ENCODE measurements at places on chromosomes 4 and X. TPM values are rescaled to one million over a fixed set of nuclear protein-coding genes. Genes with fewer than 3 reads are reported as not detected.

GRCh38 chrX:48794911-48795515 lies 6.9 kb upstream of the HDAC6 start:
- no peak overlapping the region for H3K27ac ChIP-seq
- H3K4me3 ChIP-seq: no peak overlapping the region
- no peaks in the 10 kb centered on the region for H3K27me3 ChIP-seq
- no peaks in the 10 kb centered on the region for H3K36me3 ChIP-seq

DNA sequence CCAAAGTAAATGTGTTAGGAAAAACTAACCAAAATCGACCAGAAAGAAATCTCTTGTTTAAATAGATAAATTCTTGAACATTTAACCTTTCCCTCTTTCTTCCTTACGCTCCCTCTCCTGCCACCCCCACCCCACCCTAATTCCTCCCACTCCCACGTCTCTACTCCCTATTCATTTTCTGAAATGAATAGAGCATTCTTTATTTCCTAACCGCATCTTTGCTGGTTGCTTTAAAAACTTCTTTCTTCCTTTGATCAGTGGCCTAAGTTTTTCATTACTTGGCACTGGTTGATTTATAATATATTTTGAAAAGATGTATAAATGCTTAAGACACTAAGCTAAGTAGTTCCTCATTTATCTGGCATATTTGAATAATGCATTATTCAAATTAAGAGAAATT lies 33.9 kb downstream of the BMPR1B start:
- H3K27me3 ChIP-seq: no peaks in the 10 kb centered on the region
- no peak for DNase-seq
- no peaks in the 10 kb centered on the region for H3K4me1 ChIP-seq
- H3K4me3 ChIP-seq: no peak overlapping the region
- H3K36me3 ChIP-seq: no peaks in the 10 kb centered on the region
- no peak overlapping the region for H3K27ac ChIP-seq

The AMTN gene
- not detected for total RNA-seq

- peaks cover 8% of the 10 kb centered on the region for H3K4me1 ChIP-seq
- H3K27ac ChIP-seq: no peak overlapping the region
- H3K36me3 ChIP-seq: peaks cover 14% of the 10 kb centered on the region
- H3K4me3 ChIP-seq: no peak overlapping the region
Measured at GRCh38 chr4:184672741-184673140, 23.2 kb downstream of the PRIMPOL start.

The MECP2 gene
- 83.5 TPM for total RNA-seq

DNA sequence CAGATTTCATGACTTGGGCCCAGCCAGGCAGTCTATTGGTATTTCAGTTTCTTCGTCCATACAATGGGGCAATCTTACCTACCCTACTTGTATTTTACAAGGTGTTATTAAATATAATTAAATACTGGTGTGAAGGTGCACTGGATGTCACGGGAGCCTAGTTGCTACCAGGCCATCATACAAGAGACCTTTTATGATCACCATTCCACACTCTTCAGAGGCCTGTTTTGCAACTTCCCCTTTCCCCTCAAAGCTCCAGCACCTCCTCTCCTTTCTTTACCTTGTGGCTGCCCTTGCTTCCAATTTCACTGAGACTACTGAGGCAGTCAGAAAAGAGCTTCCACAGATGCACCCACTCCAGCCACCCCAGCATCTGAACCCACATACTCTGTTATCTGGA lies 93.8 kb upstream of the HELT start:
- H3K27me3 ChIP-seq: no peaks in the 10 kb centered on the region
- H3K27ac ChIP-seq: no peak overlapping the region
- no peak for DNase-seq
- no peaks in the 10 kb centered on the region for H3K4me1 ChIP-seq
- H3K36me3 ChIP-seq: no peaks in the 10 kb centered on the region

The DMP1 gene
- not detected for total RNA-seq

- DNase-seq: no peak
- peaks cover 3% of the 10 kb centered on the region for H3K27me3 ChIP-seq
- no peak overlapping the region for H3K27ac ChIP-seq
- no peaks in the 10 kb centered on the region for H3K36me3 ChIP-seq
- H3K4me3 ChIP-seq: no peak overlapping the region
Measured at GRCh38 chr4:6042293-6043063, 24.2 kb upstream of the C4orf50 start.

All from spleen (tissue), 13 donors.